ENCODE measurements at places on chromosomes 11 and 22.

- no peak for DNase-seq
Observed at GRCh38 chr22:40330615-40331014, 15.7 kb upstream of the ADSL start.

DNA sequence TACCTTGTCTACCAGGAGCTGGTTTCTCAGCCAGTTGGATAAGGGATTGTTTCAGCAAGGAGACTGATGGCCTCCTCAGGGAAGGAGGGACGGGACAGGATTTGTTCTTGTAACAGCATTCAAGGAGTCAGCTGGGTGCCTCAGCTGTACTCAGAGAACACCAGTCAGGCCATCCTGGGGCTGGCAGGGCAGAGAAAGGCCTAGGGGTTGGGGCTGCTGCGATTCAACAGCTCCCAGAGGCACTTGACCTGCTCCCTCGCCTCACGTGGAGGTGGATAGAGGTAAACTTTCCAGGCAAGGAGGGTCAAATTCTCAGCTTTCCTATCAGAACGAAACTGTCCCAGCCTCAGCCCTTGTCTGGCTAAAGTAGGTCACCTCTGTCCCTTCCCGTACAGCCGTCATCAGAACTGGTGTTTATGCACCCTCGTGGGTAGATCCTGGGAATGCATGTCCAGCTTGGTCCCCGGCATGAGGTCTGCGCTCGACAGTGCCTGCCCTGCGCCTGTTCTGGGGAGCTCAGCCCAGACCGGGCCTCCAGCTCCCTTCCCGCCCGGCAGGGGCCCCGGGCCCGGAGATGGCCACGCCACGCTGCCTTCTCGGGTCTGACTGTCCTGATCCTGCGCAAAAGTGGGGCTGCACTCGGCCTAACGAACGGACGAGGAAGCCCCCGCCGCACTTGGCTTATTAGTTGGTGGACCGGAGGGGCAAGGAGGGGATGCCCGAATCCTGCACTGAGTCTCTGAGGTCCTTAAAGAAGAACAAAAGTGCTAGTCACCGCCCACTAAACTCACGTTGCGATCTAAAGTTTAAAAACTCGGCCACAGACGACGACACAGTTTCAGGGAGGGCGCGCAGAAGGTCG lies 762 bp upstream of the CCDC134 start:
- no peak for DNase-seq

GRCh38 chr11:59510941-59511589 lies at the start of gene OR4D9:
OR4D9 (plus strand) TSS chr11:59511539; CDS start chr11:59514913, 3,374 bp downstream.
- no peak for DNase-seq

- no peak for DNase-seq
Observed at GRCh38 chr11:56846631-56847576, 98.4 kb upstream of the OR9G4 start.

DNA sequence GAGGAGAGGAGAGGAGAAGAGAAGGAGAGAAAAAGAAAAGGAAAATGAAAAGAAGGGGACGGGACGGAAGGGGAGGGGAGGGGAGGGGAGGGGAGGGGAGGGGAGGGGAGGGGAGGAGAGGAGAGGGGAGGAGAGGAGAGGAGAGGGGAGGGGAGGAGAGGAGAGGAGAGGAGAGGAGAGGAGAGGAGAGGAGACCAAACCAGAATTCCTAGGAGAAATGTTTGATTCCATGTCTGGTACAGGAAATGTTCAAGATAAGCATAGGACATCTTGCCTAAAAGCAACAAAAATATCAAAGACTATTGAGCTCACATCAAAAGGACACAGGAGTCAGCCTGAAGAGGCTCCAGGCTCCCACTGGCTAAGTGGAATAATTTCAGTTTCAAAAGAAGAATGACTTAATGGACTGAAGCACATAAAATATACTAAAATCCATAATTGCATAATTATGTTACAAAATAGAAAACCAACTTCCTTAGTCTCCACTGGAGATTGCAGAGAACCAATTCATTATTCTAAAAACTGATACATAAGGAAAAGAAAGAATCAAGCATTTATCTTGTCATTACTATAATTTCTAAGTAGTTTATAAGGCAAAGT lies 101.1 kb upstream of the APOA1 start:
- no peak for DNase-seq

GRCh38 chr11:68692871-68693483 lies 8.6 kb downstream of the GAL start:
- DNase-seq = no peak

- DNase-seq = no peak
Observed at GRCh38 chr11:10539339-10539738, 1.6 kb downstream of the RNF141 start.

GRCh38 chr11:73554671-73555320 lies 43.1 kb downstream of the FAM168A start:
- DNase-seq = no peak

GRCh38 chr11:110728476-110728875 lies 16.2 kb upstream of the ARHGAP20 start:
- DNase-seq = no peak

DNA sequence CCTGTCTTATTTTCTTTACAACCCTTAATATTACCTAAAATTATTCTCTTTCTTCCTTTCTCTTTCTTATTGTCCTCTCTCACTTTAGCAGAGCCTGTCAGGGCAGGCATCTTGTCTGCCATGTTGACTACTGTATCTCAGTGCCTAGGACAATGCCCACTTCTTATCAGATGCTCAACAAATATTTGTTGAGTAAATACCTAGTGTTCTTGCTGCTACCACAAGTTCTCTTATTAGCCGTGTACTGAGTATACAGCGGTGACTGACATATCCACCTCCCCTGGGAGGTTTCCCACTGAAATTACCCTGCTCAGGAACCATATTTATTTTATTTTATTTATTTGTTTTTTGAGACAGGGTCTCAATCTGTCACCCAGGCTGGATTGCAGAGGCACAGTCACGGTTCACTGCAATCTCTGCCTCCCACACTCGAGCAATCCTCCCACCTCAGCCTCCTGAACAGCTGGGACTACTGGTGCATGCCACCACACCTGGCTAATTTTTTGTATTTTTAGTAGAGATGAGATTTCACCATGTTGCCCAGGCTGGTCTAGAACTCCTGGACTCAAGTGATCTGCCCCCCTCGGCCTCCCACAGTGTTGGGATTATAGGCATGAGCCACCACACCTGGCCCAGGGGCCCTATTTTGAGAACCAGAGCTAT lies 6.7 kb downstream of the HPX start:
- no peak for DNase-seq

GRCh38 chr11:111982019-111982464 lies 43.2 kb upstream of the DLAT start:
- DNase-seq = no peak

DNA sequence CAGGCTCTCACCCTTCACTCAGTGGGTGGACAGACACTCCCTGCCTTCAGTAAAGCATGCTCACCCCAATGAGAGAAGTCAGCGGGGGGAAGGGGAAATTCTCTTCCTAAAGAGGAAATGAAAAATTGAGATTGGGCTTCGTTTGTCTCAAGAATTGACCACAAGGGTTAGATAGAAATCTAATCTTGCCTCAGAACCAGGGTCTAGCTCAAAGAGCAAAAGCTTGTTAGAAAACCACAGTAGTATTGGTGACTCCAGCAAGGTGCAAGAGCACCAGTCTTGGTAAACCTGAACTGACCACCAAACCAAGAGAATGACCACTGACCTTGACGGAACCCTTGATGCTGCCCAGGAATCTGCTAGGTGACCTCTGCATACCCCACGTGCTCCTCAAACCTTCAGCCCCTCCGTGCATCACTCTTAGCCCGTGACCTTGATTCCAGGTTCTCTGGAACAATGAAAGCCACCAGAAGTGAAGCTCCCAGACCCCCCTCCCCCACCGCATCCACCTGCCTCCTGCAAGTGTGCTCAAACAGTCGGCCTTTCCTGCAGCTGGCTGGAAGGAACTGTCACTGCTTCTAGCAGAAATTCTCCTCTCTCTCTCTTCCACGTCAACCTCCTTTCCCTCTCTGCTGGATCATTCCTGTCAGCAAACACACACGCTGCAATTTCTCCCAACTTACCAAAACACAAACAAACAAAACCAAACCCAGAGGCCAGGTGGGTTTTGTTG lies 3.1 kb upstream of the TMA7B start:
- DNase-seq = no peak

- no peak for DNase-seq
Observed at GRCh38 chr11:66728693-66729385, at the start of gene SPTBN2. SPTBN2 (minus strand) TSS chr11:66729216; CDS start chr11:66721240, 7,976 bp downstream.

GRCh38 chr11:64631675-64632074 lies 40.7 kb downstream of the SLC22A12 start:
- no peak for DNase-seq

DNA sequence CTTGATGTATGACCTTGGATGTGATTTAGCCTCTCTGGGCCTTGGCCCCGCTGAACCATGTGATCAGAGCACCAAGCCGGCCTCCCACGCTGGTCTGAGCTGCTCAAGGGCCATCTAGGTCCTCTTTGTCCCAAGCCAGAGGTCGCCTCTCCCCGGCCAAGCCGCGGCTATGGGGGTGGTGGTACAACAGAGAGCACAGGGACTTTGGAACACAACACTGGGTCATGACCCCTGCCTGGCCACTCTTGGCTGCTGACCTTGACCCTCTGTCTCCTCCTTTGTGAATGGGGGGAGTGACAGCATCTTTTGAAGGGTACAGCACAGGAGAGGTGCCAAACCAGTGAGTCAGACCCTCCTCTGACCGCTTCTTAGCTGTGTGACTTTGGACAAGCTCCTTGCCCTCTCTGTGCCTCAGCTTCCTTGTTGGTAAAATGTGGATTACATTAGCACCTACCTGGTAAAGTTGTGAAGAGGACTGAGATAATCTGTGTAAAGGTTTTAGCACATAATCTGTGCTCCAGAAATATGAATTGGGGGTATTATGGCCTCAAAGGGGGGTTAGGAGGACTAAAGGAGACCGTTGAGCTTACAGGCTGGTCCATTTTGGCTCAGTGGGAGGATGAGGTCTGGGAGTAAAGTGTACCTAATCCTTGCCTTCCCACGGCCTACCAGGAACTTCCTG lies 4.7 kb downstream of the SCYL1 start:
- DNase-seq = no peak

GRCh38 chr22:37817705-37818408 lies 5.3 kb upstream of the GALR3 start:
- DNase-seq = peak; percentile 69

GRCh38 chr11:131391176-131391575 lies 20.8 kb downstream of the NTM start:
- DNase-seq = no peak

- DNase-seq = no peak
Observed at GRCh38 chr11:123920943-123921342, 18.5 kb upstream of the OR4D5 start.

DNA sequence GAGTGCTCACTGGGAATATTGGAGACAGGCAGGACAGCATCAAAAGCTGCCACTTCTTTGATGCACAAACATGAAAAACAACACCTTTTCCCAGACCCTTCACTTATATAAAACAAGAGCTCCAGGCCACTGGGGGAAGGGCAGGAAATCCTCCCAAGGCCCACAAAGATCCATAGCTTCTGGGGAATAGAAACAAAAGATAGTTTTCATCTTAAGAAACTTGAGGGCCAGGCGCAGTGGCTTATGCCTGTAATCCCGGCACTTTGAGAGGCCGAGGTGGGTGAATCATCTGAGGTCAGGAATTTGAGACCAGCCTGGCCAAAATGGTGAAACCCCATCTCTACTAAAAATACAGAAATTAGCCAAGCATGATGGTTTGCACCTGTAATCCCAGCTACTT lies 15.3 kb downstream of the RTL6 start:
- no peak for DNase-seq

DNA sequence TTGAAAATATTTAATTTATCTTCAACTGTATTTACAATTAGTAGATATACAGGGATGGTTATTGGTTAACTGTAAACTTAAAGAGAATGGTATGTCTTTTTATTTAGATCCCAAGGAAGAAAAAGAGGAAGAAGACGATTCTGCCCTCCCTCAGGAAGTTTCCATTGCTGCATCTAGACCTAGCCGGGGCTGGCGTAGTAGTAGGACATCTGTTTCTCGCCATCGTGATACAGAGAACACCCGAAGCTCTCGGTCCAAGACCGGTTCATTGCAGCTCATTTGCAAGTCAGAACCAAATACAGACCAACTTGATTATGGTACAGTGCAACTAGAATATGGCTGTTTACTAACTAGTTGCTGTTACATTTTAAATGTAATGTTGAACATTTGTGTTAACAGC lies 12.7 kb upstream of the CNTF start:
- DNase-seq = no peak

DNA sequence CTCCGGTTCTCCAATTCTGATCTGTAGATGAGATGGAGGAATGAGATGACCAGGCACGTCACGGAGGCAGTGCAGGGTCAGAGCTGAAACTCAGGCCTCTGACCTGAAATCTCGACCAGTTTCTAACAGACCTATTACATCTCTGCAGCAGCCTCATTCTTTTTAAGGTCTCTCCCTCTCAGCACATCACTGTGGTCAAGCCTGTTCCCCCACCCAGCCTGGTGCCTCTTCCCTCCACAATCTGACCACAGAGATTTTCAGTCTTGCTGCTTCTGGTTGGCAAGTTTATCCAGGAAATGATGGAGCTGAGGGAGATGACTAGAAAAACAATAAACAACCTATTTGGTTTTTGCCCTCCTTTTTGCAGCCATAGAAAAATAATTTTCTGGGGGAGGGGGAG lies 9.5 kb downstream of the GRAMD1B start:
- no peak for DNase-seq

DNA sequence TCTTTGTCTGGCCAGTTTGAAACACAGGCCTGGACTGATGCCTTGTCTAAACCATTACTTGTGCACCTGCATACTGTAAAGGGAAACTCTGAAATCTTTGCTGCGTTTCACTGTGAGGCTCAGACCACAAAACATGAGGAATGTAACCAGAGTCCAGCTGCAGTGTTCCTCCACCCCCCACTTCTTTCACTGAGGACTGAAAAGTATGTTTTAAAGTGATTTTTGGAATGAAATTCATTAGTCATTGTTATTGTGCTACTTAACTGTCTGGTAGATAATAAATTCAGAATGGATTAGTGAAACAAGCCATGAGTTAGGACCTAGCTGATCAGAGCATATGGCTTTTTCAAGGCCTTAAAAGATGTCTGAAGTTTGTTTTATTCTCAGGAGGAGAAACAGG lies 181.2 kb downstream of the WNT11 start:
- DNase-seq = no peak
